ENCODE measurements at places on chromosomes 2 and 18. TPM values are rescaled to one million over a fixed set of nuclear protein-coding genes. Genes with fewer than 3 reads are reported as not detected.

- no peak for DNase-seq
These were observed 1834.7 kb upstream of the PIK3C3 start for GRCh38 chr18:40120356-40120755.

- no peak for DNase-seq
These were observed 101.9 kb downstream of the CDH20 start for GRCh38 chr18:61435064-61435652.

GRCh38 chr2:174753038-174753633 is 11.1 kb downstream of the CHRNA1 start:
- DNase-seq: no peak

GRCh38 chr18:48777744-48778116 is 173.0 kb downstream of the SMAD7 start:
- DNase-seq: no peak

SLC23A3 gene
- polyA plus RNA-seq: 2.4 TPM

SERPINB11 gene
- not detected for polyA plus RNA-seq
